AG04450 (cell line): ENCODE measurements at places on chromosomes 5 and 9.

DNA sequence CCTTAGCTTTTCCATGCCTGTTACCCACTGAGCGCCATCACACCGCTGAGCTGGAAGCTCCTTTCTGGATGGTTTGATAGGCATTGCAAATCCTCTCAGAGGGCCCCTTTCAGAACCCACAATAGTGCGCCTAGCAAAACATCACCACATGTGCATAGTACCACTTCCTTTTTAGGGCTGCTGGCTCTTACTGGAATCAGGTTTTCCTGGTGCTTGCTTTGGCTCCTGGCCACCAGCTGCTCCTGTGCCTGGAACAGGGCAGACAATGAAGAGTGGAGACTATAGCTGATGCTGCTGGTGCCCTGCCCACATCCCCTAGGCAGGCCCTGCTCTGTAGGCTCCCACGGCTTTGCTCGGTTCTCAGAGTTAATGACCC lies 163.6 kb upstream of the SEMA6A start:
- no peak for DNase-seq

DNA sequence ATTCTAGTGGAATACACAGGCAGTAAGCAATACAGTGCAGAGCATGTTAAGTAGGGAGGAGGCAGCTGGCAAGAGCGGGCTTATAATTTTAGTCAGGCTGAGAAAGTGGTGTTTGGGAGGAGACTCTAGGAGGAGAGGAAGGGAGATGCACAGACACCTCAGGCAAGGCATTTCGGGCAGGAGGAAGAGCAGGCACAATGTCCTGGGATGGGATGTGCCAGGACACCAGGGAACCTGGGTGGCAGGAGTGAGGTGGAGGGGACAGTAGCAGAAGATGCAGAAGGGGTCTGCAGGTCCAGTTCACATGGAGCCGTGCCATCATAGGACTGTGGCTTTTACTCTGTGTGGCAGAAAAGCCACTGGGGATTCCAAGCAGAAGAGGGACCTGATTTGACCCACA lies 143.7 kb upstream of the FSTL4 start:
- no peak for DNase-seq

DNA sequence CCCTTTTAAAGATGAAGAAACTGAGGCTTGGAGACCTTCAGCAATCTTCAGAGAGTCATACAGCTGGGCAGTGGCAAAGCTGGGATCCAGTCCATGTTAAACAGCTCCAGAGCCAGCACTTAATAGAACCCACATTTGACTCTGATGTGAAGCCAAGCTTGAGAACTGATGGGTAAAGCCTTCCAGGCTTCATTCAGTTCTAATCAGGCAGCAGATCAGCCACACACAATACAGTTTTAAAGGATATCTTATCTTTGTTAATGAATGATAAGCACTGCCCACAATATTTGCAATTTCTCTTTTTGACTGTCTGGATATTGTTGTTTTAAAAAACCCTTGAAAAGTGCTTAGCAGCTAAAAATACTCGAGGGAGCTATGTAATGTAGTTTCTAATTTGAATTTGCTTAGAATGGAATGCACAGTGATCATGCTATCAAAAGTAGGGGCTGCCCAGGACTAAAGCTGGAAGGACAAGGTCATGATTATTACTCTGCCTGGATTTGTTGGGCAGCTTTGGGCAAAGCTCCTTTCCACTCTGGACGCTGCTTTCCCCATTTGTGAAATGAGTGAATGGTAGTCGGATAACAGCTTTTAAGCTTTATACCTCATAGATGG lies 31.3 kb upstream of the HTR4 start:
- no peak for DNase-seq

- no peak for DNase-seq
Measured at GRCh38 chr5:14048434-14048833, 94.7 kb upstream of the TRIO start.
